ENCODE measurements at places on chromosomes 7 and 10.

DNA sequence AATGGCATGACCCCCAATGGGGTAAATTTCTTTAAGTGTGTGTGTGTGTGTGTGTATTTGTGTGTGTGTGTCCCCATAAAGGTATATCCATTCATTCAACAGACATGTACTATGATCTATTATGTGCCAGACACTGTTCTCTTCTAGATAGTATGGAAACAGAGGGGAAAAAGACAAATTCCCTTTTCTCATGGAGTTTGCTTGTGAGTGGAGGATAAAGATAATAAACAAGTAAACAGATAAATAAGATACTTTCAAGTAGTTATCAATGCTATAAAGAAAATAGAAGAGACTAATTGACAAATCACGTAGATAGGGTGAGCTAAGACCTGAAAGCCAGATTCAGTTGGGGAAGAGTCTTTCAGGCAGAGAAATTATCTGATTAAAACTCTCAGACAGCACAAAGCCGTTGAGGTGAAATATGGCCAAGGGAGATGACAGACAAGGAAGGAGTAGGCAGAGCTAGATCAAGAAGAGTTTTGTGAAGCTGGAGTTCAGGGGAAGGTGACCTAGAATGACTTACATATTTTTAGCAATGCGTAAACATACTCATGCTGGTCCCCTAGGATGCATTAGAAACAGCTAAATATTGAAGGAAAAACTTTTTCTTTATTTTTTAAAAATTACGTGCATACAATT, 45.2 kb upstream of the DMTF1 start:
- no peak for DNase-seq

- no peak for DNase-seq
Measured at GRCh38 chr10:91389636-91390512, 20.3 kb upstream of the HECTD2 start.

- DNase-seq = no peak
Measured at GRCh38 chr7:123265853-123266252, 66.1 kb upstream of the SLC13A1 start.

DNA sequence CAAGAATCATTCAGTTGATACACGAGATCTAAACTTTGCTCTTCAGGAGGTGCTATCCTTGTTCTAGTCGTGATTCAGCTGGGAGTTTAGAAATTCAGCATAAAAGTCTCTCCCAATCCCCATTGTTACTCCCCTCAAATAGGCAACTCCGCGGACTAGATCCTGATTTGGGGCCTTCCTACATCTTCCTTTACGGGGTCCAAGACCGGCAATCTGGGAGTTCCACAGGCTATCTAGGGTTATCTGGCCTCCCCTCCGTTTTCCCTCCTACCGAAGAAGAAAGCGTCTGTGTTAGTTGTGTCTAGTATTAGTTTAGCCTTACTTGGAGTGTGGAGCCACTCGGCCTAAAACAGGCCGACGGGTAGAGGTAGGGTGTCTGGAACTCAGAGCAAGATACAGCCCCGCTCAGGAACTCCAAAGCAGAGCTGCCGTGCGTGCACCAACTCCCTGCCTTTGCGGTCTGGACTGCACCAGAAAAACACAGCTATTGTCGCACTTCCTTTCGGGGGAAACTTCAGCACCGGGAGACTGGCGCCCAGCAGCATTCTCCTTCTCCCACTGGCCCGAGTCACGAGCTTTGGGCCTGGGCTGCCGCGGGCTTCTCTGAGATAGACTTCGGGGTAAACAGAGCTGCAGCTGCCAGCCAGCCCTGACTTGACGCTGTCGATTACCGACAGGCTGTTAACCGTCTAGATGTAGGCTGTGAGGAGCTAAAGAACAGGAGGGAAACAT, 1.5 kb upstream of the DLX5 start:
- no peak for DNase-seq

DNA sequence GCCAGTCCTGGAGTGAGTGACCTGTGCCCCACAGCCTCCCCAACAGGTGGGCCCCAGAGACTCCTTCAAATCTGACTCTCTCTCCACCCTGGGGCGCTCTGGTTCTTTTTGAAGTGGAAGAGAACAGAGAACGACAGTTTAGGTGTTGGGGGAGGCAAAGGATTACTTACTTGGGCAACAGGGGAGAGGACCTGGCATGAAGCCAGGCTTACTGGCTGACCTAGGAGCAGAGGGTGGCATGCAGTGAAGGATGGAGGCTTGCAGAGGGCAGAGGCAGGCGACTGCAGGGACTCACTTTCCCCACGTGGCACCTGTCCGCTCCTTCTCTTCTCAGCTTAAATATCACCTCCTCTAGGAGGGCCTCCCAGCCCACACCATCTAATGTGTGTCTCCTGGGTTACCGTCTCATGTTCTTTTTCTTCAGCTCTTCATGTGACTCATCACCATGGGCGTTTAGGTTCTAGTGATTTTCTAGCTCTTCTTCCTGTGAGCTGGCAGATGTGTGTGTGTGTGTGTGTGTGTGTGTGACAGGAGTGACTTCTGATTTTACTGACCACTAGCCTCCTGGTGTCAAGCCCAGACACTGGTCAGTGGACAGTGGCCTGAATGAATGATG, 15.5 kb downstream of the LZTS2 start:
- no peak for DNase-seq

DNA sequence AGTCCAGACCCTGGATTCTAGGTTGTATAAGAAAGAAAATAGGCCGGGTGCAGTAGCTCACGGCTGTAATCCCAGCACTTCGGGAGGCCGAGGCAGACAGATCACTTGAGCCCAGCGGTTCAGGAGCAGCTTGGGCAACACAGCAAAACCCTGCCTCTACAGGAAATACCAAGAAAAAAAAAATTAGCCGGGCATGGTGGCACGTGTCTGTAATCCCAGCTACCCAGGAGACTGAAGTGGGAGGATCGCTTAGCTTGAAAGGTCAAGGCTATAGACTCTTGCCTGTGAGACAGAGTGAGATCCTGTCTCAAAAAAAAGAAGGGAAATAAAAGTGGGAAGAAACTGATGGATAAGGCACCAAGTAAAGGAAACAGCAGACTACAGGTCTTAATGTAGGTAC, 287.9 kb upstream of the KLF14 start:
- DNase-seq = no peak

GRCh38 chr10:34522546-34522945, 292.6 kb downstream of the PARD3 start:
- no peak for DNase-seq

DNA sequence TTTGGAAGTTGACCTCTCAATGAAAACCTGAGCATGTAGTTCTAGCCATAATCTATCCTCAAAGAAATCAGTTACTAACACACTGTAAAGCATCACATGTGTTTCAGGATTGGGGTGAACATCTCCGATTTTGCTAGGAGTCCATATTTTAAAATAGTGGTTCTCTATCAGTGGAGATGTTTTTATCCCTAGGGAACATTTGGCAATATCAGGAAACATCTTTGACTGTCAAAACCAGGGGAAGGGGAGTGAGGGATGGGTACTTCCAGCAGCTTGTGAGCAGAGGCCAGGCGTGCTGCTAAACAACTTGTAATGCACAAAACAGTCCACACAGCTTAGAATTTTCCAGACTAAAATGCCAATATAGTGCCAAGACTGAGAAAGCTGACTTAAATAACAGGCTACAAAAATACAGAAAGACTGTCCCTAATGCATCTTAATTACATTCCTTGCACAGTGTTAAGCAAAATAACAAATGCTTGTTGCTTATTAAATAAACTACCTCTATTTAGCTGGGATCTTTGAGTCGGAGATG, 120.9 kb downstream of the CRPPA start:
- no peak for DNase-seq

DNA sequence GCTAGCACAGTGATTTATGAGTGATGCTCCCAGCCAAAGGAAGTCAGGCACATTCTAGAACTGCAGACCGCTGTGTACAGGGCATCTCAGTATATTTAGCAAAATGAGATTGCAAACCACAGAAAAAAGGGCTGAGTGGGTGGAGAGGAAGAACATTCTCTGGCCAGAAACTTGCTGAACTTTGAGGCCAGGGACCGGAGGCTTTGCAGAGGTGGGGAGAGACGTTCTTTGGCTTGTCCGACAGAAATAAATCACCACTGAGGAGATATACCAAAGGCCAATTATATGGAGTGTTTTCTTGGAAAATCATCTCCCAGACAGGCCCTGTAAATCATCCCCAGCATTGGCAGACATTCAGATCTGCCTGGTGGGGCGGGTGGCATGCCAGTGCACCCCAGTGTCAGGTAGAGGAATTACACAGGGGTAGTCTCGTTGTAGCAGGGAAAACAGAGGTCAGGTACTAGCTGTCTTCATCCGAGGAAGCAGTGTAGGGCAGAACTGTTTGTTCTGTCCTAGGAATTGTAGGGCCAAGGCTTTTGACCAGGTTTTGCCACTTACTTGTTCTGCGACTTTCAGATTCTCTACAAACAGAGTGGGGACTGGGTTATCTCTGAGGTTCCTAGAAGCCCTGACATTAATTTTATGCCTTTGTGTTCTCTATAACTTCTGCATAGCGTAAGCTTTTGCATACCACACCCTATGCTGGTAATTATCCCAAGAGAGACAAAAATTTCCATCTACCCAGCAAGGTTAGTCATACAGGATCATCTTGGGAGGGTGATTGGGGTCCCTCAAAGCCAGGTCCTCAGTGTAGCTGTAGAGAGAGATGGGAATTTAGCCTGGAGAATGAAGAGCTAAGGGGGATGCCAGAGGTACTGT, 655.6 kb downstream of the LRMDA start:
- DNase-seq = no peak

DNA sequence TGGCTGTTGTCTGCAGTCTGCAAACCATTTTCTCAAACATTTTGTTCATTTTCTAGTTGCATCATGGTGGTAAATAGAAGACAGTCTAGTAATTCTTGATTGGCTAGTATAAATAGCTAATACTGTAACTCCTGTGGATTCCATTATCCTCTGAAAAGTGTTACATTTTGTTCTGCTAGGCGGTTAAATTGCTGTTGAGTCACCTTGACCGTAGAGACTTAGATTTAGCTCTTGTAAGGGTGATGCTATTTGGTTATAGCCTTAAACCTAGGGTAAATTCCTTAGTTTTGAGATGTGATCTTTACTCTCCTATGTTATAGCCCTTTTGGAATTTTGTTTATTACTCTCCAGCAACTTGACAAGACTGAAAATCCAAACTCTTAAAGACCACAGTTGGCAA, 58.8 kb downstream of the SHOC2 start:
- DNase-seq = no peak

DNA sequence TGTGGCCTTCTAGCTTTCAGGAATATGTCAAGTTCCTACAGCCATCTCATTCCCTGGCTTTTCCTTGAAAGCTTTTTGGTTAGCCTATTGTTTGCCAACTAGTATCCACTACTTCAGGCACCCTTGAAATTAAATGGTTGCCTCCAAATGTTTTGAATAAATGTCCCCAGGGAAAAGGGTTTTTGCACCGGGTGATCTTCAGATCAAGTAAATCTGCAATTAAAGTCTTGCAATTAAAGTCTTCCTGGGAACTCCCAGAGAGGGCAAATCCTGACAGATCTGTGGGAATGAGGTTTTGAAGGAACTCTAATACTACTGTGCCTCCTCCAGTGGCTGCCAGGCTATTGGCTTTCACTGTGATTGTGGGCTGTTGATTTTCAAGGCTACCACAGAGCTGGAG, 17.7 kb upstream of the ZNRF2 start:
- no peak for DNase-seq

DNA sequence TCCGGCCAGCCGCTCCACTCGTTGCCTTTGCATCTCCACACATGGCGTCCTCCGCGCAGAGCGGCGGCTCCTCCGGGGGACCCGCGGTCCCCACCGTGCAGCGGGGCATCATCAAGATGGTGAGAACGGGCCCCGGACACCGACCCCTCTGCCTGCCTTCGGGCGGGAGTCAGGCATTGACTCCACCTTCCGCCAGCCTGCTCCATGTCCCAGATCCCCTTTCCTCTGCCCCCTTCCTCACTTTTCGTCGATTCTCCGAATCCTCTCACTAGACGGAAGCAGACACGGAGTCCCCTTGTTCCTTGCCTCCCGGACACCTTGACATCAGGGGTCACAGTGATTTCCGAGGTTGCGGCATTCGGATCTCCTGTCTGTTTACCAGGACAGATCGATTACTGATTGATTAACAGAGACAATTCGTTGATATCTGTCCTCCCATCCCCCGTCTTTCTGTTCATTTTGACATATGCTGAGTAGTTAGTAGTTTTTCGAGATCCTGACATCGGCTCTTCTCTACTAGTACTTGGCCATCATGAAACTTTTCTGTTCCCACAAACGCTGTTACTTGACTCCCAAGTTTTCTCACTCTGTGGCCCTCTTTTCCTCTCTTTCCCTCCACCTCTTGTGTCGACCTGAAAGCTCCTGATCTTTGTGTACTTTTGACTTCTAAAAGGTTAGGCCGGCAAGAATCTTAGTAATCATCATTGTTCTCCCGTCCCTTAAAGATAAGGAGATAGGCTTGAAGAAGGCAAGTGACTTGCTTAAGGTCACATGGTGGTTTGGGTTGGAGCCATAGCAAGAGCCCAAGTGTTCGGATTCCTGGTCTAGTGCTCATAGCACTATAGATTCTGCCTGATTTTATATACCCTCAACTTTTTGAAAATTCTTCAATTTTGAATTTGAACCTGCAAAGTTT, 597 bp downstream of the SND1 start:
- DNase-seq = no peak

DNA sequence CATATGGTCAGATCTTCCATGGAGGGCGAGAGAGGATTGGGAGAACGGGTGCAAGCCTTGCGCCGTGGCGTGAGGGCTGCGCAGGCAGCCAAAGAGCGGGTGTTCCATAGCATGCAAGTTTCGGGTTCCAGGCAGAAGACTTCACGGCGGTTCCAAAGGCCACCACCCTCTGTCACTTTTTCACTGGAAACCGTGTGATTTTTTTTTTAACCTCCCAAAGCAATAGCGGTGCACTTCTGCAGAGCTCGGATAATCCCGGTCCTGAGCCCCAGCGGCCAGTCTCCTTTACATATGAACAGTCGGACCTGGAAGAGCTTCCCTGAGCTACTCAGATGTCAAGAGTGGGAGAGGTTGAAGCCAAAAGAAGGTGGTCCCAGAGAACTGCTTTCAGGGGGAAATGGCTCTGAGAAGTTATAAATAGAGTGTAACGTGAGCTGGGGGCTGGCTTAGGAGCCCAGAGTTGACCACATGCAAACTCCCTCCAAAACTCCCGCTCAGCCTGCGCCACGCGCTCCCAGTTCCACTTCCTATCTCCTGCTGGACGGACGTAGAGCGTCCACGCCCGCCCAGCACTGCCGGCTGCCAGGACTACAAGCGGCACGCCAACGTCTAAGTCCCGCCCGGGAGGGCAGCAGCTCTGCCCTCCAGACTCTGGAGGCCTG, at the start of gene MEOX2:
Gene MEOX2 (minus strand): TSS at position 389 of the 662 bp plus-strand sequence. CDS start 281 bp downstream, at position 108.
- DNase-seq = no peak

- no peak for DNase-seq
Measured at GRCh38 chr10:106267591-106267990, 896.9 kb downstream of the SORCS1 start.

- no peak for DNase-seq
Measured at GRCh38 chr10:44341886-44342285, 43.0 kb downstream of the CXCL12 start.

GRCh38 chr7:50954716-50955115, 172.0 kb upstream of the GRB10 start:
- no peak for DNase-seq

DNA sequence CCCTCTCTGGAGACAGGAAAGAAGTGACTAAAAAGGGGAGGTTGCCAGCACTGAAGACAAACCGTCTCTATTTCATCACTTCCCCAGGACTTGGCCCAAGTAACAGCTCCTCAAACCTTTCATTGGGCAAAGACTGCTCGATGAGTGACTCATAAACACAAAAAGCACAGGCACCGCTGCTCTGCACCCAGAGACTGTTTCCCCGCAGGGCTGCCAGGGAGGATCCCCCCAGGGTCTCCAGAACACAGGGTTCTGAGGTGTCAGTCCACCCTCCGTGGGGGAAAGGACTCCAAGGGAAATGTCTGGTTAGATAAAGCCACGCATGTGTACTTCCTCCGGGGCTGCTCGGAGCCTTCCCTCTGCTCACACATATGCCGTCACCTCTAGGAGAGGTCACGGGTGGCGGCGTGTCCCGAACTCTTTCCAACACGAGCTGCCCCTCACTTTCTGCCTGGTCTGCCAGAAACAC, 59.9 kb downstream of the INSIG1 start:
- DNase-seq = no peak

Data from activated CD4-positive, alpha-beta T cell treated with anti-CD3 and anti-CD28 coated beads, Interleukin-2, amount 50 U/mL, for 4 hours (primary cell).